Right cardiac atrium (tissue), 5 donors: ENCODE measurements at places on chromosomes 13 and 19.

DNA sequence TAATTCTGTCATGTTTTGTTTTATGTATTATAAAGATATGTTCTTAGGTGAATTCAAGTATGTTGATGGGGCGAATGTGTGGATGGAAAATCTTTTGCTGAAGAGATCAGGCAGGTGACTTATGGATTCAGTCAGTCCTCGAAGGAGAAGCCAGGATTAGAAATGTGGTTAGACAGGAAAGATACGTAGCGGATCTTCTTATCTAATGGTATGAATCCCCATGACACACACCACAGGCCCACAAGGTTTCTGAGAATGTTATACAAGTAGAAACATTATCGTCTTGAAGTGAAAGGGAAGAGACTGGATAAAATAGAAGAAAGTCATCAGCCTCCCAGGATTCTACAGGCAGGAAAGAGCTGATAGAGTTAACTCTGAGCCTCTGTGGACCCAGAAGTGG is 69.0 kb upstream of the RFXAP start:
- no peak for DNase-seq

GRCh38 chr19:41299755-41300089 is 10.2 kb upstream of the CCDC97 start:
- DNase-seq, result peak; percentile 87

- DNase-seq, result no peak
Measured at GRCh38 chr13:95801825-95802224, 124.9 kb downstream of the DNAJC3 start.

- no peak for DNase-seq
Measured at GRCh38 chr19:2239173-2239572, 2.5 kb downstream of the SF3A2 start.

- no peak for DNase-seq
Measured at GRCh38 chr13:27592865-27593264, 27.5 kb downstream of the LNX2 start.

DNA sequence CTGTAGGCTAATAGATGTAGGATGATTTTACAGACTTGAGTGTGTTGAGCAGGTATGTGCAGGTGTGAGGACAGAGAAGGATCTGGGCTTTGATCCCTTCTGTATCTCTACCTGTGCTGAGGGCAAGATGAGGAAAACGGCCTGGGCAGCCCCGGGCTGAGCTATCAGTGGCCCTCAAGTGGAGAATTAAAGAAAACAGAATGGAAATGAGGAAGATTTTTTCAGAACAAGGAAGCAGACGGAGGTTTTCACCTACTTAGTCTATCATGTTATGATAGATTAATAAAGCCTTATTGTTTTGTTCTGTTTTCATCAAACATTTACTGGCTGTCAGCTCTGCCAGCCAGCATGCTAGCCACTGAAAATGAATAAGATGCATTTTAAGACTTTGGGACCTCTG is 22.3 kb upstream of the FOXO1 start:
- no peak for DNase-seq

DNA sequence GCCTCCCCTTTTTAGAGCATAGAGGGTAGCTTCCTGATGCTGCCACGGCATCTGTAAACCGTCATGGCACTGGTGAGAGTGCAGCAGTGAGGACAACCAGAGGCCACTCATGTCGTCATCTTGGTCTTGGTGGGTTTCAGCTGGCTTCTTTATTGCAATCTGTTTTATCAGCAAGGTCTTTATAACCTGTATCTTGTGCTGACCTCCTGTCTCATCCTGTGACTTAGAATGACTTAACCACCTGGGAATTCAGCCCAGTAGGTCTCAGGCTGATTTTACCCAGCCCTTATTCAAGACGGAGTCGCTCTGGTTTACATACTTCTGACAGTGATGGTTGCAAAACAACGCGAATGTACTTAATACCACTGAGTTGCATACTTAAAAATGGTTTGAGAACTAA is 14.4 kb upstream of the FBN3 start:
- DNase-seq, result no peak

- DNase-seq, result no peak
Measured at GRCh38 chr19:45578861-45579260, 5.7 kb downstream of the OPA3 start.

DNA sequence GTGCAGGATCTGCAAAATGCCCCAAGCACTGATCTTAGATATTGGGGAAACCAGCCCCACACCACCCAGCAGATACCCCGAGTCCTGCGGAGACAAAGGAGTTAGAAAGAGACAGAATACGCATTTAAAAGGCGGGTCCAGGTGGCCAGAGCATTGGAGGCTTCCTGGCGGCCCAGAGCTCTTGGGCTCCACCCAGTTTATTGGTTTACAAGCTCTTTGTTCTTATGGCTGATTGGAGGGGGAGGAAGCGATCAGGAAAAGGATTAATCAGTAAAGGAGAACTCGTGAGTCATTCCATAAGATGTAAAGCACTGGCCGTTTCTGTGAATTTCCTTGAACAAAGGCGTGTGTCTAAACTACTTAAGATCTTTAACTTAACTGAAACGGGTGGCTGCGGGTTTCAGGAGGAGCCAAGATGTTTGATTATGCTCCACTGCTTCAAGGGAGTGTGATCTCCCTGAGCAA is 926 bp downstream of the ZNF587 start:
- DNase-seq, result no peak

GRCh38 chr13:101013245-101013644 is 338.6 kb upstream of the TMTC4 start:
- DNase-seq, result no peak

DNA sequence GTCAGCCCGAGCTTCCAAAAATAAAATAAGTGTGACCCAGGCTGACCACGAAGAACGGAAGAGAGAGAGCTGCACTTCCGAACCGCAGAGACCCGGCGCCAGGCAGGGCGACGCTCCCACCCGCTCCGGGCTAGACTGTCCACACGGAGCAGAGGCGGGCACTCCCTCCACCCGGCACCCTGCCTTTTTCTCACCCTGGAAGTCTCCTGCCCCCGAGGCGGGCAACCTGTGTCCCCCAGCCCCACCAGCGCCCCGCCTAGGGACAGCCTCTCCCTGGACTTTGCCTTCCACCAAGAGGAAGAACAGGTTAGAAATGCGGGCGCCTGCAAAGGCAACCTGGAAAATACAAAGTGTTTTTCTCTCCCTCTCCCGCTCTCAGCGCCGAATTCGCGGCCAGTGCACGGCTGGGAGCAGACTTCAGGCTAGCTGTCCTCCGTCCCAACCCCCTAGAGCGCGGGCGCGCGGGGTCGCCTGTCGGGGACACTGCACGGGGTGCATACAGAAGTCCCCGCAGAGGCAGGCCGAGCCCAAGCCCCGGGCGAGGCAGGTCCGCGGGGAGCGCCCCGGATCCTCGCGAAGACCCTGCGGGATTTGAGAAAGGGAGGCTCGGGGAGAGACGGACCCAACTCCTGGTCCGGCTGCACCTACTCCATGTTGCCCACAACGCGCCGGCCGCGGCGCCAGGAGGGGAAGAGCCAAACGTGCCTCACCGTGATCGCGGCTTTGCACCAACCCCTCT is 845 bp downstream of the SPRY2 start:
- peak; percentile 84 for DNase-seq

- peak; percentile 54 for DNase-seq
Measured at GRCh38 chr19:20162821-20163220, 4.2 kb upstream of the ZNF486 start.

- peak; percentile 90 for DNase-seq
Measured at GRCh38 chr19:49875857-49876421, 1.2 kb downstream of the AKT1S1 start.

DNA sequence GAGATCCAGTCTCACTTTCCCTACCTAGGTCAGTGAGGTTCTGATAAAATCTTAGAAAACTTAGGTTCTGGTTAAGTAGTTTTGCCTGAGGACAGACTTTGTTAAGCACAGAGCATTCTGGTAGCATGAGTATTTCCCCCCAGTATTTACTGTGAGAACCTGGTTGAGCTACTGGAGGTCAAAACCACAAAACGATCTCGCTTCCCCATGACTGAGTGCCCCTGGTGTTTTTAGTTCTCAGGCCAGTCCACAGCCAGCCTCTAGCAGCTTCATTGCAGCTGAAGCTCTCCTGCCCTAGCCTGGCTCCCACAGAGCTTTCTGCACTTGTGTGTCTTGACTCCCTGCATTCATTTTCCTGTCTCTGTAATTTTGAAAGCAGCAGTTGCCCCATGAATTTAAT is 1138.2 kb downstream of the UQCRFS1 start:
- DNase-seq, result no peak

DNA sequence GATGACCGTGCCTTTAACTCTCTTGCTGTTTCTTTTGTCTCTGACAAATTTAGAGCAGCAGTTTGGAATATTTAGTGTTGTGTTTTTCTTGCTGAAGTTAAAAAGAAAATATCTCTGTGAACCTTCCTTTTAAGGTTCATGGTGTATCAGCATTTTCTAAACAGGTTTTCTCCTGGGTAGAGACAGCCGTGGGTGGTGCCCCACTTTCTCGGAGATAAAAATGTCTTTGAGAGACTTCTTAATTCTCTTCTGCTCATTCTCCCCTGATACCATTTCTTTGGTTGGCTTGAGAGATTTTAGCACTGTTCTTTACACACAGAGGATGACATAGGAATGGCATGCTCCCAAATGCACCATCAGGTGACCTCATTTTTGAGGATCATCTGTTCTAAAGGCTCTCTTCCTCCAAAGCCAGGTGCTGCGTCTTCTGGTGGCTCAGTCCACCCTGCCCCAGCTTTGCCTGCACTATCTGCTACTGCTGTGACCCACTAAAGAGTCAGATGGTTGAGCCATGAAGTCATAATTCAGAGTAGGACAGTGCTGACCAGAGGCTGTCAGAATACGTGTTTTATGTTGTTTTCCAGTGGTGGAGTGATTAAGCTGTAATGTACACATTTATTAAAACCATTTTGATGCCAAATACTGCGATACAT is 90.3 kb upstream of the SLC10A2 start:
- DNase-seq, result no peak

- DNase-seq, result no peak
Measured at GRCh38 chr13:95083758-95084157, 217.5 kb downstream of the ABCC4 start.

DNA sequence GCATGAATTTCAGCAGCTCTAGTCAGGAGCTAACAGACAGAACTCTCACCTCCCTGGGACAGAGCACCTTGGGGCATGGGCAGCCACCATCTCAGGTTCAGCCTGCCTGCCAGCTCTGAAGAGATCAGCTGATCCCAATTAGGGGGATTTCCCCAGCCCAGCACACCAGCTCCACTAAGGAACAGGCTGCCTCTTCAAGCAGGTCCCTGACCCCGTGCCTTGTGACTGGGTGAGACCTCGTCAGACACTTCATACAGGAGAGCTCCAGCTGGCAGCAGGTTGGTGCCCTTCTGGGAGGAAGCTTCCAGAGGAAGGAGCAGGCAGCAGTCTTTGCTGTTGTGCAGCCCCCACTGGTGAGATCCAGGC is 84.5 kb upstream of the UFM1 start:
- DNase-seq, result no peak
